A375 (cell line): ENCODE measurements at places on chromosomes 16 and 17. TPM values are rescaled to one million over a fixed set of nuclear protein-coding genes. Genes with fewer than 3 reads are reported as not detected.

Gene CACNG1
- not detected in 2 replicates for total RNA-seq

Gene CCL13
- not detected in 2 replicates for total RNA-seq

Gene LPCAT2
- total RNA-seq, result 33.8 and 39.1 TPM in 2 replicates

Gene TEDC2
- total RNA-seq, result 33.7 and 40.7 TPM in 2 replicates

Gene ZNF768
- 42.1 and 44.2 TPM in 2 replicates for total RNA-seq

Gene GGT6
- not detected in 2 replicates for total RNA-seq

Gene EVI2B
- total RNA-seq, result 0.08 and 0.60 TPM in 2 replicates

Gene KRT15
- 11.1 and 18.7 TPM in 2 replicates for total RNA-seq

Gene KRTAP9-4
- not detected in 2 replicates for total RNA-seq

Gene TNFRSF17
- 0.11 TPM in 1 of 2 replicates, not detected in the other for total RNA-seq

Gene PIK3R6
- 0.04 TPM in 1 of 2 replicates, not detected in the other for total RNA-seq

Gene CCL4
- total RNA-seq, result 0.72 TPM in 1 of 2 replicates, not detected in the other

Gene INCA1
- total RNA-seq, result 0.72 TPM in 1 of 2 replicates, not detected in the other

Gene PIRT
- not detected in 2 replicates for total RNA-seq

Gene TEX19
- 0.16 and 0.98 TPM in 2 replicates for total RNA-seq

Gene KRT12
- 1.6 and 3.4 TPM in 2 replicates for total RNA-seq

Gene ATP2A1
- 0.53 and 1.2 TPM in 2 replicates for total RNA-seq

Gene WWP2
- total RNA-seq, result 66.2 and 66.9 TPM in 2 replicates

Gene CCL14
- total RNA-seq, result not detected in 2 replicates

Gene ABCC12
- 0.11 TPM in 1 of 2 replicates, not detected in the other for total RNA-seq

Gene SNX20
- total RNA-seq, result not detected in 2 replicates

Gene WNT9B
- not detected in 2 replicates for total RNA-seq

Gene KRT24
- not detected in 2 replicates for total RNA-seq

Gene SOX9
- total RNA-seq, result 1.5 and 1.6 TPM in 2 replicates

Gene MFSD6L
- not detected in 2 replicates for total RNA-seq

Gene UBB
- 1,627 and 1,720 TPM in 2 replicates for total RNA-seq

Gene QPRT
- total RNA-seq, result 0.57 and 0.61 TPM in 2 replicates

Gene PPP1R1B
- total RNA-seq, result 1.4 TPM in 2 replicates

Gene CDC6
- 57.0 and 70.6 TPM in 2 replicates for total RNA-seq

Gene KRTAP2-2
- not detected in 2 replicates for total RNA-seq

Gene MIEF2
- 8.5 and 20.4 TPM in 2 replicates for total RNA-seq

Gene SLFN13
- total RNA-seq, result 0.49 and 1.8 TPM in 2 replicates

Gene CRISPLD2
- total RNA-seq, result 0.77 and 0.98 TPM in 2 replicates

Gene FLYWCH1
- total RNA-seq, result 41.3 and 52.4 TPM in 2 replicates

Gene TRIM72
- not detected in 2 replicates for total RNA-seq

Gene NPIPA5
- 1.4 TPM in 1 of 2 replicates, not detected in the other for total RNA-seq
